ENCODE measurements at places on chromosomes 1 and 21.
A peak's percentile ranks its signal among the peaks of the same experiment; 100 is the strongest.

DNA sequence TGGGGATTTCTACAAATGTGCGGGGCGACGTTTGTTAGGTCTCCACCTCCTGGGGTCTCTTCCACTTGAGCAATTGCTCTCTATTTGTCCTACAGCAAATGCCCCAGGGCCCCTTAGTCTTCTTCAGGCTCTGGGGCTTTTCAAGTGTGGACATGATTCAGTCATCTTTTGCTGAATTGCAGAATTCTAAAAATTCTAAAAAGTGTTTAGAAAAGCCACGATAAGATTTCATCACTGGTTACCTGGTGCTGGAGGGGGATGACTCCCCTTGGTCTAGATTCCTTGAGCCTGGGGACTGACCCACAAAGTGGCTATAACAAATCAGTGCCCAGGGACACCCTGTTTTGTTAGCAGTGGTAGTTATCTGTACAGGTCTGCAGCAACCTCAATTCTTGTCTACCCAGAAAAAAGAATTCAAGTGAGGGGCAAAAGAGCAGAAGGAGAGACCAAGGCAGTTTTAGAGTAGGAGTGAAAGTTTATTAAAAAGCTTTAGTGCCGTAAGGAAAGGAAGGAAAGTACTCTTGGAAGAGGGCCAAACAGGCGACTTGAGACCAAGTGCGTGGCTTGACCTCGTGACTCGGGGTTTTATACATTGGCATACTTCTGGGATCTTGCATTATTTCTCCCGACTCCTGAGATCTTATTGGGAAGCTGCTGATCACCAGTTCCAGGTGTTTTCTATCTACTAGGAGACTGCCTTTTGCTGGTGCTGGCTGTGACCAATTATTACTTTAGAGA, 25.2 kb downstream of the PROK1 start:
- no peak for DNase-seq

DNA sequence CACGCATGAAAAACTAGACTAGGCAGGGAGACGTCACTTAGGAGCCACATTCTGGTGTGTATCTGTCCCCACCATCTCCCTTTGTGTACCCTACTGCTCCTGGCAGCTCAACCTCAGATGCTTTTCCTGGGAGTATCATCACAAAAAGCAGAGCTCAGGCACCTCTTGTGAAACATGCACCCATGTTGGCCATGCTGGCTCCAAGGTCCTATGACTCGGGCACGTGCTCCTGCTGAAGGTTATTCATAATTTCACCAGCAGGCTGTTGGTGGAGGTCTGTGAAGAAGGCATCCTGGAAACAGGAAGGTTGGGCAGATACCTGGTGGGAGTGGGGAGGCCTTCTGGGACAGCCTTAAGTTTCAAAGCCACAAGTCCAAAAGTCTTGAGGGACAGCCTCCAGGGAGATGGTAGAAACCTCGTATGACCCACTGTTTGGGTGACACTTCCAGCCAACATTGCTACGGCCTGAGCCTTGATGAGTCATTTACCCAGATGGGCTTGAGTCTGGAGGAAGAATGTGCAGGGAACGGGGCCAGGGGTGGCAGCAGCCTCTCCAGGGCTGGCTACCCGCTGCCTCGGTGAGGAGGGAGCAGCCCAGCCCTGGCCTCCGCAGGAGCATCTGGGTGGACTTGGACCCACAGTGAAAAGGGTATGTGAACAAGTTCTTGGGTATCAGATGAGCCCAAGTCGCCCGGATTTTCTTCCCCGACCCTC, 75.8 kb downstream of the PGBD5 start:
- DNase-seq: no peak

- no peak for DNase-seq
These were observed 91.1 kb downstream of the NIBAN1 start for GRCh38 chr1:184882957-184883815.

DNA sequence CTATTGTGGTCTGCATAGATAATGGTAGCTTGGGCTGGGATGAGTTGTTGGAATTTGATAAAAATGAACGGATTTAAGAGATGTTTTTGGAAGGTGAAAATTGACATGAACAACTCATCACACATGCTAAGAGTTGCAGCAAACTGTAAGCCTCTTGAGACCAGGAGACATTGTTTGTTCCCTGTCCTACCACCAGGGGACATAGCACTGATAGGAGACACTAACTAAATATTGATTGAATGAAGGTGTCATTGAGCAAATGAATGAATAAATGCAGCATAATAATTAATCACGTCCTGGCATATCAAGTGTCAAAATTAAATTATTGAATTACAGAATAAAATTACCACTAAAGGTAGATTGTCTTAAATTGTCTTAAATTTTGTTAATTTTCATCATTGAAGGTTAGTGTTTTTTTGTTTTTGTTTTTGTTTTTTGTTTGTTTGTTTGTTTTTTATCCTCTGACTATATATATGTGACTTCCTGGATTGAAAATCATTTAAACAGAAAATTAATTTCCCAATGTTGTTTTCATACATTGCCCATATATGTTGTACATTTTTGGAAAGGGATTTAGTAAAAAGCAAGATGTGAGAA, 285.3 kb upstream of the C1orf105 start:
- DNase-seq: no peak

DNA sequence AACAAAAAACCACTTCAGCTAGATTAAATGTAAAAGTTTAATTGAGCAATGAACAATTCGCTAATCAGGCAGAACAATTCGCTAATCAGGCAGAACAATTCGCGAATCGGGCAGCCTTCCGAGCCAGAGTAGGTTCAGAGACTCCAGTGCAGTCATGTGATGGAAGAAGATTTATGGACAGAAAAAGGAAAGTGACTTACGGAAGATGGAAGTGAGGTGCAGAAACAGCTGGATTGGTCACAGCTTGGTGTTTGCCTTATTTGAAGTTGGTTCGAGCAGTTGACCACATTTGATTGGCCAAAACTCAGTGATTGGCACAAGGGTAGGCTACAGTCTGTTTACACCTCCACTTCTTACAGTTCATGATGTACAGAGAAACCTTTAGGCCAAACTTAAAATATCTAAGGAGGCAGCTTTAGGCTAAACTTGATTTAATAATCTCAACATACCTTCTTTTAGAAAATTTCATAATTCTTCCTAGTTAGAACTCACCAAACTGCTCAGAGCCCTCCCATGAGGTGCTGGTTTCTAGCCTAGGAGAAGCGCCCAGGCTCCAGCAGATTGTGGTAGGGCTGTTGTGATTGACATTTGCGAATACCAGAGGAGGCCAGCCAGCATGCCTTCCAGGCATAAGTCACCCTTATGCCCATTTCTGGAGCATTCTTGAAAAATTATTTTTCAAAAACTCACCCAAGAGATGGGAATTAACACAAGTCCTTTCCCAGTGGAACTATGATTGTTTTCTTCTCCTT, 22.8 kb upstream of the KCNC4 start:
- DNase-seq: no peak

DNA sequence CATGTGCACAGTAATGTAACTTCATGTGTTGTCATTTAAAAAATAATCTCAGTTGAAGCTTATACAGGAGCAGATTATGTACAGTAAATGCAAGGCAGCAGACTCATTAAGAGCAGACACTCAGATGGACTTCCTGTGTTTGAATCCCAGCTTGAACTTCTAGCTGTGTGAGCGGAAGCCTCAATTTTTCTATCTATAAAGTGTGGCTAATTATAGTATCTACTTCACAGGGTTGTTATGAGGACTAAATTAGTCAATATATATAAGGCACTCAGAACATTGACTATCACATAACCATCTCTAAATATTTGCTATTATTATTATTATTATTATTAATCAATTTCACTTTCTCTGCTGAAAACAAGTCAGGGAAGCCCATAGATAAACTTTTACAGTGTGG, 141.6 kb downstream of the ZP4 start:
- no peak for DNase-seq

- DNase-seq: no peak
These were observed 60.3 kb upstream of the FMN2 start for GRCh38 chr1:240031414-240031813.

GRCh38 chr1:60866226-60866900, 216.0 kb upstream of the NFIA start:
- no peak for DNase-seq

- no peak for DNase-seq
These were observed 403.0 kb upstream of the USP24 start for GRCh38 chr1:55618199-55618598.

DNA sequence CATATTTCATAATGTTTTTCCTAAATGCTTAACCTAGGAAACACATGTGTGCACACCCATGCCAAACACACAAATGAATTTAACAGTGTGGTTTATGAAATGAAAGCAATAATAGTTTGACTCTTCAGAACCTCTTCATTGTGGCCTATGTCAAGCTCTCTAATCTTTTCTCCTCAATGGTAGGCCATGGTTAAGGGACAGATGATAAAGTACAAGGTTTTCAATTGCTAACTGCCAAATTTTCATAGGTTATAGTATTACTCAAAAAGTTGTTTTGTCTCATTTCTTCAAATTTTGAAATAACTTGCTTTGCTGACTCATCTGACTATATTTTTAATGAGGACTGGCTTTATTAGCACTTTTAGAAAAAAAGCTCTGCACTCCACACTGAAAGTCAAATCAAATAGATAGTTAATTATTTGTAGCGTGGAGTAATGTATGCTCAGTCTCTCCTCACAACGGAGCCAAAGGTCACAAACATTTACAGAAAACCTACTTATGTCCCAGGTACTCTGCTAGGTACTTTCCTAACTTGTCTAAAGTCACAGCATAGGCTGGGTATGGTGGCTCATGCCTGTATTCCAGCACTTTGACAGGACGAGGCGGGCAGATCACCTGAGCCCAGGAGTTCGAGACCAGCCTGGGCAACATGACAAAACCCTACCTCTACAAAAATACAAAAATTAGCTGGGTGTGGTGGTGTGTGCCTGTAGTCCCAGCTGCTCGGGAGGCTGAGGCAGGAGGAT, 3.0 kb upstream of the ADCY10 start:
- DNase-seq: no peak

GRCh38 chr1:61461406-61462384, 263.2 kb downstream of the TM2D1 start:
- no peak for DNase-seq

DNA sequence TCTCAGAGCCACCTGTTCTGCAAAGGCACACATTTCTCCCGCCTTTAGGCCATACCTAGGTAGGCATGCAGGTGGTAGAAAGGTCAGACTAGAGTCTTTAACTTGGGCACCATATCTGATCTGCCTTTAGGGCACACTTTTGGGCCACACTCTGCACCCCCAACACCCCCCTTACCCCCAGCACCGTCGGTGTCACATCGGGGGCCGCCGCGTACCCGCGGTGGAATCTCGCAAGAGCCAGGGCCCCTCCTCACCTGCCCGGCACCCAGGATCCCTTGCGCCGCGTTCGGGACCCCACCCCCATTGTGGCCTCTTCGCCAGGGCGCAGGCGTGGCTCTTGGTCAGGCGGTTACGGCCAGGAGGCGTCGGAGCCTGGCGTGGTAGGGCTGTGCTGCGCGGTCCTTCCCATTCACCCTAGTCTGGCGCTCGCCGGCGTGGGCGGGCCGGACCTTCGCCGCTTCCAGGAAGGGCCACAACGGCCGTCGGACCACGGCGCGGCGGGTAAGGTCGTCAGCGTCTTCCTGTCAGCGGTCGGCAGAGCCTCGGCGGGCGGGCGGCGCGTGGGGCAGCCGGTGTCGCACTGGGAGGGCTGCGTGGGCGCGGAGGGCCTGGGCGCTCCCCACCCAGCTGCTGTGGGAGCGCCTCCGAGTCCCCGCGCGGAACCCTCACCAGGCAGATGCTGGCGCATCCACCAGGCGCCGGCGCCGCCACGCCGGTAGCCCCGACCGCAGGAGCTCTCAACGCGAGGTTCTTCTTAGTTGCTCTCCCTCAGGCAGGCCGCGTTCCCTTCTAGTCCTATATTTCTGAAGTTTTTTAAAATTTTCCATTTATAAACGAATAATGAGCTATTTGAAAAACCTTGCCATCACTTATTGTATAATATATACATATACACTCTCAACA, at the start of gene DNAH14:
DNAH14 (plus strand) TSS at position 341 of the 903 bp plus-strand sequence. CDS start 23,028 bp downstream, outside the sequence.
- DNase-seq: peak; percentile 77

- no peak for DNase-seq
These were observed 167.1 kb downstream of the DHRS3 start for GRCh38 chr1:12450756-12451559.

DNA sequence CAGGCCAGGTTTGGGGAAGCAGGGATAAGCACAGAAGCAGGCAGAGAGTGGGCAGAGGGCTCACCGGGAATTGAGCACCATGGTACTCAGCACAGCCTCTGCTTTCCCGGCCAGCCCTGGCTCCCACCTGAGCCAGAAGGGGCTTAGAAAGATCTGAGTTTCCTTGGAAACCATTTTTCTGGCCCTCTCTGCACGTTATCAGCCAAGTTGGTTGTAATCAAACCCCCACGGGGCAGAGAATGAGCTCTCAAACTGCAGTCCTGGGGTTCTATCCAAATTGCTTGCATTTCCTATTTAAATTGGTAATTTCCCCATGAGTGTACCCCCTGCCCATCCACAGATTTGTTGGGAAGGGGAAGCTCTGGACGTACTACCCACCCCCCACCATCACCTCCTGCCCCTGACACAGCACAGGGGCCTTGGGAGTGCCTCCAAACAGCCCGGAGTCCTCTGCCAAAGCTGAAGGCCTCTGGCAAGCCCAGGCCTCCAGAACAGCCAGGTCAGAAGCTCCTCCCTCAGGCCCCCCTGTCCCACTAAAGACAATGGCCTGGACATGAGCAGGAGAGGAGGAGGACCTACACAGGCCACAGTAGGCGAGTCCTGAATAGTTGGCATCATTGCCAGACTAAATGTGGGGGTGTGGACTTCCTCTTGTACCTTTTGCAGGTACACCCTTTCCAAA, 42.7 kb upstream of the GJB5 start:
- no peak for DNase-seq

DNA sequence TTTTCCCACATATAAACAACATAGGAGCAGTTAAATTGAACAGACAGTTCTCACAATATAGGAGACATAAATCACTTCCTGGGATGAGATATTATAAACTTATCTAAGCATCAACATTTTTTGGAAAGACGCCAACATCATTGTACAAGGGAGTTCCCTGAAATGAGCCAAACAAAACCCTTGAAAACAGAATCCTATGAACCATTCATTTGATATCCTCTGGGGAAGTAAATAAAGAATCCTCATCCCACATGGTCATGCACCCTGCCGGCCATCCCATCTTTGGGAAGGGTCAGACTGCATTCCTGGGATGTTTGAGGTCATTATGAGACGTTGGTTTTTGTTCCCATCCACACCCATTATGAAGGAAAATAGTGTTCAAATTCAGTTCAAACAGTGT, 111.8 kb upstream of the USP25 start:
- DNase-seq: no peak

DNA sequence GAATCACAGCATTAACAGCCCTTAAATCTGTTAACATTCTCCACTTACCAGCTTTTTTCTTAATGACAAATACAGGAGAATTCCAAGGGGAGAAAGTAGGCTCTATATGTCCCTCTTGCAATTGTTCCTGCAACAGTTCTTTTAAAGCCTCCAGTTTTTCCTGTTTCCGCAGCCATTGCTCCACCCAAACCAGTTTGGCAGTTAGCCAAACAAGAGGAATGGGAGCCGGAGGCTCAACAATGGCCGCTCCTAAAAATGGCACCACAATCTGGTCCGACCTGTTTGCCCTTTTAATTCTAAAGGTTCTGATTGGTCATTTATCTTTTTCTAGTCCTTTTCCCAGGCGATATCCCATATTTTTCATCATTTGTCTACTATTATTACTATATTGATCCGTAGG, 14.0 kb upstream of the L1TD1 start:
- no peak for DNase-seq

Measured in progenitor cell of endocrine pancreas (in vitro differentiated cells).